ENCODE measurements at places on chromosomes 11 and 22.
A peak's percentile ranks its signal among the peaks of the same experiment; 100 is the strongest.

DNA sequence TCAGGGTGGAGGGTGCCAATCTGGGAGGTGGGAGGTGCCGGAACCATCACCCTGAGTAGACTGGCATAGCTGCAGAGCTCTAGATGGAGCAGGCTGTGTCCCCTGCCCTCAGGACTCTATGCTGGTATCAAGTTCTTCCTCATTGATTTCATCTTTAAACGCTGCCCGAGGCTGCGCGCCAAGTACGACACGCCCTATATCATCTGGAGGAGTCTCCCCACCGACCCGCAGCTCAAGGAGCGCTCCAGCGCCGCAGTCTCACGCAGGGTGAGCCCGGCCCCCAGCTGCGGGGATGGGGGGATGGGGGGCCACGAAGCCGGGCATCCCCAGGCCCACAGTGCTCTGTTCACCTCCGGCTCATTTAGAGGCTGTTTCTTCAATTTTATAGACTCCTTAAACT, 52.5 kb downstream of the GRAMD4 start:
- no peak for DNase-seq

GRCh38 chr11:73478737-73479347, 102.6 kb downstream of the RELT start:
- DNase-seq = no peak

- no peak for DNase-seq
Observed at GRCh38 chr11:83037877-83038276, 33.8 kb downstream of the RAB30 start.

GRCh38 chr22:27399161-27399560, 402.4 kb downstream of the MN1 start:
- DNase-seq = no peak

GRCh38 chr22:33110562-33111163, 52.5 kb upstream of the SYN3 start:
- no peak for DNase-seq

DNA sequence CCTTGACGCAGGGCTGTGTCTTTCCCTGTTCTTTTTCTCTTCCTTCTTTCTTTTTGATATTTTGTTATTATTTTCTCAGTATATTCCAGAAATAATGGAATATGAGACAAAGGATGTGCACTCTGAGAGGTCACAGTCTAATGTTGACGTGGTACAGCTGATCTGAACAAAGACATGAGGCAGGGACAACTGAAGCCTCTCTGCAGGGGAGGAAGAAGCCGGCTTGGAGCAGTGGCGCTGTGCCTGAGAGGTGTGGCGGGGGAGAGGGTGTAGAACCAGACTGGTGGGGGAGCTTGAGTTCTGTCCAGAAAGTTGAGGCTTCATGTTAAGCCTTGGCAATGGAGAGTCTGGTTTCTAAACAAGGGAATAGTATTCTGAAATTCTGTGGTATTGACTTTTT, 34.7 kb downstream of the ADAMTS15 start:
- no peak for DNase-seq

- DNase-seq = peak; percentile 66
Observed at GRCh38 chr11:67022341-67022933, 497 bp upstream of the SYT12 start.

DNA sequence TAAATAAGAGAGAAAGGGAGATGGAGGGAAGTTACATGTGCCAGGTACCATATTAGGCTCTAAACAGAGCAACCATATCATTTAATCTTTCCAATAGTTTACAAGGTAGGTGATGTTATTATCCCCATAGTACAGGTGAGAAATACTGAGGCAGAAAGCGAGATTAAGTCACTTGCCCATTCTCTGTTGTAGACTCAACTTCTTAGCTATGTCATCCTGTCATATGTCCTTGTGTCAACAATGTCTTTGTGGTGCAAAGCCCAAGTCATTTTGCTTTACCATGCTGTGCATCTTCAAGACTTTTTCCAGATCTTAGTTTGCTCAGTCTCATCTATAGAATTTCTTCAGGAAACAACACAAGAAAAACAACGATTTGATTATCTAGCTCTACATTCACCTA, 205.0 kb upstream of the E2F8 start:
- DNase-seq = no peak

DNA sequence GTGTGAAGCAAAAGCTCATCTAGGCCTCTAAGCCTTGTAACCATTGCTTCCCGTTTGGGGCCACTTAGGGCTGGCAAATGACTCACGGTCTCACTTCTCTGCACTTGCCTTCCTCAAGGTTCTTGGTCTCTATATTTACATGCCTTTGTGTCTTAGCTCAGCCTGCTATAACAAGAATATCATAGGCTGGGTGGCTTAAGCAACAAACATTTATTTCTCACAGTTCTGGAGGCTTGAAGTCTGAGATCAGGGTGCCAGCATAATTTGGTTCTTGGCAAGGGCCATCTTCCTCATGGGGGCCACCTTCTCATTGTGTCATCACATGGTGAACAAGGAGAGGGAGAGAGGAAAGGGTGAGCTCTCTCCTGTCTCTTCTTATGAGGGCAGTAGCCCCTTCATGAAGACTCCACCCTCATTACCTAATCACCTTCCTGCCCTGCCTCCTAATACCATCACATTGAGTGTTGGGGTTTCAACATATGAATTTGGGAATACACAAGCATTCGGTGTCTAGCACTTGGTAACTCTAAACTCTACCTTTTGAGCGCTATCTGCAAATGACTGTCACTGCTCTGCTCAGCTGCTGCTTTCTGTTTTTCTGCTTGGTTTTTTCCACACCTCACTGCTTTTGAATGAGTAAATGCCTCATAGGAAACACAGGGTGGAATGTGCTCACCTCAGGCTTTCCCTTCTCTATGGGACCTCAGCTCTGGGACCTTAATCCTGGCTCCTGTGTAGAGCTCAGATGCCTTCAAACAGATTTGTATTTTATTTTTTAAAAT, 16.2 kb upstream of the ME3 start:
- no peak for DNase-seq

DNA sequence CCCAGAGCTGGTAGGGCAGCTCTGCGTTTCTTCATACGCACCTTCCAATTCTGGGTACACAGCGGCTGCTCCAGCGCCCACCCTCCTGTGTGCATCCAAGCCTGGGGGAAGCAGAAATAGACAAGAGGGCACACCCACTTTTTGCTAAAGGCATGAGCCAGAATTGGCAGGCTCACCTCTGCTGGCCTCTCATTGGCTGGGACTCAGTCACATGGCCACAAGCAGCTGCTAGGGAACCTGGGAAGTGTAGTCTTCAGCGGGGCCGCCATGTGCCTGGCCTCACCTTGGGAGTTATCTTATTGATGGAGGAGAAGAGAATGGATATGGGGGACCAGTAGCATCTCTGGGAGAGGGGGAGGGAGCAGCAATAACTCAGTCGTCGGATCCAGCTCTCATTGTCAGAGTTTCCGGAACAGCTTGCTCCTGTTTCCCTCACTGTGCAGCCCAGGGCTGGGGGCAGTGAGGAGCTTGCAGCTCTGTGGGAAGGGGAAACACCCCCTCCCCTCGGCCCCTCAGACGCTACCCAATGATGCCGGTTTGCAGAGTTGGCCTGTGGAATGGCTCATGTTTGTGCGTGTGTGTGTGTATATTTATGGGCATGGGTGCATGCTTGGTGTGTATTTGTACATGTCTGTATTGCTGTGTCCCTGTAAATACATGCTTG, 11.8 kb upstream of the MIEF1 start:
- DNase-seq = no peak

All from keratinocyte (primary cell).